D341Med (cell line): ENCODE measurements at places on chromosomes 7 and 10.

DNA sequence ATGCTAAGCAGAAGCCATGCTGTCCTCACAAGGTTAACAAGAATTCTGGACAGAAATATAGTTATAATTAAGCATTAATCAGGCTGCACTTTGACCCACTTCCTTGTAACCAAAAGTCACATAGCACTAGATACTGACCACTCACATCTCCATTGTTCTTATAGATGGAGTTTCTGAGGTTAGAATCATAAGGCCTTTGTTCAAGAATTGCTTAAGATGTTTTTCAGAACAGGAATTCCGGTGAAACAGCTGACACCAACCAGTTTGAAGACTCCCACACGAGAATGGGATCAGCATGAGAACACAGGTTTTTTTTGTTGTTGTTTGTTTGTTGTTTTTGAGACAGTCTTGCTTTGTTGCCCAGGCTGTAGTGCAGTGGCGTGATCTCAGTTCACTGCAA, 488.3 kb upstream of the NRP1 start:
- DNase-seq, result no peak

DNA sequence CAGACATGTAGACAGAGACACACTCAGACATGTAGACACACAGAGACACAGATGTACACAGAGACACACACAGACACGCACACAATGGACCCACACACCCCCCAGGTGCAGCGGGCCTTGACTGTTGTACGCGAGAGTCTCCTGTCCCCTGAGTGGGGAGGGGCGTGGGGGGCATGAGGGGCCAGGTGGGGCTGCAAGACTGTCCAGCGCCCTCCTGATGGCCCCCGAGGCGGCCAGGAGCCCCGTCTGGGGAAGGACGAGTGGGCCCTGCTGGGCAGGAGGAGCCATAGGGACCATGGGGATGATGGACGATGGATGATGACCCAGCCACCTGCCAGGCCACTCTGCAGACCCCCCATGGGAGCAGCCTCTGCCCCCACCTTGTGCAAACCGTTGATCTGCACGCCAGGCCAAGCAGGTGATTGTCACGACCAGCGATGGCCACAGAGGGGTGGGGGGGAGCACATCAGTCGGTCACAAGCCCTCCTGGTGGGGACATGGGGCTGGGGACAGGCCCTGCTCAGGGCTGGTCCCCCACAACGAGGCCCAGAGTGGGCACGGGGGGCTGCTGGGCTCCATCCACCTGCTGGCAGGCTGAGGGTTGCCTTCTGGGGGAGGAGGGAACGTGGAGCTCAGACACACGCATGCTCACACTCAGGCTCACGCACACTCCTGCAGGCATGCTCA, 11.6 kb downstream of the VENTX start:
- DNase-seq, result no peak

DNA sequence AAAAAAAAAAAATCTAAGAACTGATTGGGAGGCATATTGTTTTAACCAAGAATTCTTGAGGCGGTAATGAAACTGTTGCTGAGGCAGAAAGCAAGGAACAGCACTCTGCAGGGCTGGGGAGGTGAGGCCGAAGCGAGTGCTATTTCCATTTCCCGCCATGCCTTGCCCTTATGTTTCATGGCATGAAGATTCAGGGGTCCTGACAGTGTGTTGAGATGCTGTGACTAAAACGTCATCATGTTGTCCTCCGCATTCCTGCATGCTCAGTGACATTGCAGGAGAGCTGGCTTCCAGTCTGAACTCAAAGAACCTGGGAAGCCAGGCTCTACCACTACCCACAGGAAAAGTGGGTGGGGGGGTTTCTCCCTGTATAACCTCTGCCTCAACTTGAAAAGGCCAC, 85.2 kb downstream of the EBF3 start:
- no peak for DNase-seq

GRCh38 chr10:66892871-66893270, 33.0 kb upstream of the LRRTM3 start:
- no peak for DNase-seq

- no peak for DNase-seq
Observed at GRCh38 chr7:54961391-54961790, 57.4 kb upstream of the EGFR start.

DNA sequence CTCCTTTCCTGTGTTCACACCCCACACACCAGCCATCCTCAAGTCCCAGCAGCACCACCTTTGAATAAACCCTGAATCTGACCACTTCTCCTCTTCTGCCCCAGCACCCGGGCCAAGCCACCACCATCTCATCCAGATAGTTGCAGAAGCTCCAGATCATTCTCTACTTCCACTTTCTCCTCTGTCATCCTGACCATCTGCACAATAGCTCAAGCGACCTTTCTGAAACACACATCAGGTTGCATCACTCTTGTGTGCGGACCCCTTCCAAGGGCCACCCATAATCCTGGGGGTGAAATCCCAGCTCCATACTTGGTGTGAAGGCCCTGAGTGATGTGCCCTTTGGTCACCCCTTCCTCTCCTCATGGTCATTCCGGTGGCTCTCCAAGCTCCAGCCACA, 187.4 kb upstream of the GALNT17 start:
- DNase-seq, result no peak

DNA sequence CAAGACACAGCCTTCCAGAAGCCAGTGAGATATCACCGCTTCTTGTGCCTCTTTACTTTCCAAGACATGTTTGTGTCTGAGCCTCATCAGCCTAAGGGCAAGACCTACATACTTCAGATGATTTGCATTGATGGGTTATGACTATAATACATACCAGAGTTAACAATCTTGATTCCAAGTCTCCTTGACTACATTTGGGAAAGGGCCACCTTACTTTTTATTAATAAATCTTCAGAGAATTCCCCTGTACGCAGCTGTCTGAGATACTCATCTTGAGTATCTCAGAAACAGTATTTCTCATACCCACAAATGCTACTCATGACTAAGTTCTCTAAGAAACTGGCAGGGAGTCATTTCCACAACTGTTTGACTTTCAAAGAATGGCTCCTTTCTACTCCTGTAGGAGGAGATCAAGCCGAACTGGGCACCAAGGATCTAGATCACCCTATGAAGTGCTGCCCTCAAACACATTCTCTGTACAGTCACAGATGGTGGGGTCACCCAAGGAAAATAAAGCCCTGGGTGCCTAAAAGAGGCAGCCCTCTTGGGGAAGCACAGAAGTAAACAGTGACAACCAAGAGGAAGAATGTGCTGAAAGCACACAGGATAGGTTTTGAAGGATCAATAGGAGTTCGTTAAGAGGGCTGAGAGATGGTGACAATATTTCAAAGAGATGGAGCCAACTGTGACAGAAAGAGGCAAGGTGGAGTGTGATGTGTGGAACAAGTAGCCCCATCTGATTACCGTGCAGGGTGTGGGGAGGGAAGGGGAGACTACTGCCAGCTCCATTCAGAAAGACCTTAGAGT, 138.9 kb downstream of the JAZF1 start:
- DNase-seq, result no peak

- no peak for DNase-seq
Observed at GRCh38 chr10:130014263-130015074, 50.4 kb upstream of the EBF3 start.

GRCh38 chr10:122163174-122164022, 107.7 kb upstream of the BTBD16 start:
- peak; percentile 52 for DNase-seq

DNA sequence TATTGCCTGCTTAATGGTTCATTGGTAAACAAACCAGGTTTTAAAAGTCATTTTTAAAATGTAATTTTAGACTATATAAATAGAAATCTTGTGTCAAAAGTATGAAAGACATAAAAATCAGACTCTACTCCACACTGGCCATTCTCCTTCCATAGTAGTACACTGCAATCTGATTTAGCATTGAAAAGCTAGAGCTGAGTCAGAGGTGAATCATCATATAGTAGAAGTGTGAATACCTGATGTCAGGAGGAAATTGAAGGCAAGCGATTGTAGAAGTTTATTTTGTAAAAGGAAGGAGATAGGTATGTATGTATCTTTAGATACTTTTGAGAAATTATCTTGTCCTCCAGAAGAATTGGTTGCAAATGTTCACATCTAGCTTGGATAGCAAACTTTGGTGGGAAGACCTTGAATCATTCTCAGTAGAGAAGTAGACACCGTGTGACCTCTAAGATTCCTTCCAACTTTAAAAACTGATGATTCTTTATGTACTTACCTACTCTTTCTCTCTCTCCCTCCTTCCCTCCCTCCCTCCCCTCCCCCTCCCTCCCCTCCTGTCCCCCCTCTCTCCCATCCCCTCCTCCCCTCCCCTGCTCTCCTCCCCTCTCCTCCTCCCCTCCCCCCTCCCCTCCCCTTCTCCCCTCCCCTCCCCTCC, 88.1 kb downstream of the BTAF1 start:
- DNase-seq, result no peak

GRCh38 chr7:100401811-100402210, 26.7 kb downstream of the ZCWPW1 start:
- no peak for DNase-seq

GRCh38 chr7:47610506-47611044, 28.7 kb upstream of the TNS3 start:
- DNase-seq, result no peak

- peak; percentile 33 for DNase-seq
Observed at GRCh38 chr7:5332579-5332978, 49.8 kb downstream of the SLC29A4 start.

- DNase-seq, result no peak
Observed at GRCh38 chr7:139813689-139814088, 15.4 kb upstream of the TBXAS1 start.

GRCh38 chr7:18504965-18505364, 9.4 kb downstream of the HDAC9 start:
- DNase-seq, result no peak

- DNase-seq, result no peak
Observed at GRCh38 chr7:134992626-134993179, 6.4 kb downstream of the AGBL3 start.

DNA sequence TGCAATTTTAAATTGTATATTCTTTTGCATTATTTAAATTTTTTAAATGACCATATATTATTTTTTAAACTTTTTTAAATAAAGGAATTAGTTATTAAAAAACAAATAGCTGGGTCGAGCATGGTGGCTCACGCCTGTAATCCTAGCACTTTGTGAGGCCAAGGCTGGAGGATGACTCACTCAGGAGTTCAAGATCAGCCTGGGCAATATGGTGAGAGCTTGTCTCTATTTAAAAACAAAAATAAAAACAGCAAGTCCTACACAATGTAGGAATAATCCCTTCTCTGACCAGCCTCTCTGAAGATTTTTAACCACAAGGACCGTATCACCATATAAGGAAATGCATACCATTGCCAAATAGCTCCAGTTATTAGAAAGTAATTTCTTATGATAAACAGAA, 19.6 kb downstream of the NOC3L start:
- no peak for DNase-seq

DNA sequence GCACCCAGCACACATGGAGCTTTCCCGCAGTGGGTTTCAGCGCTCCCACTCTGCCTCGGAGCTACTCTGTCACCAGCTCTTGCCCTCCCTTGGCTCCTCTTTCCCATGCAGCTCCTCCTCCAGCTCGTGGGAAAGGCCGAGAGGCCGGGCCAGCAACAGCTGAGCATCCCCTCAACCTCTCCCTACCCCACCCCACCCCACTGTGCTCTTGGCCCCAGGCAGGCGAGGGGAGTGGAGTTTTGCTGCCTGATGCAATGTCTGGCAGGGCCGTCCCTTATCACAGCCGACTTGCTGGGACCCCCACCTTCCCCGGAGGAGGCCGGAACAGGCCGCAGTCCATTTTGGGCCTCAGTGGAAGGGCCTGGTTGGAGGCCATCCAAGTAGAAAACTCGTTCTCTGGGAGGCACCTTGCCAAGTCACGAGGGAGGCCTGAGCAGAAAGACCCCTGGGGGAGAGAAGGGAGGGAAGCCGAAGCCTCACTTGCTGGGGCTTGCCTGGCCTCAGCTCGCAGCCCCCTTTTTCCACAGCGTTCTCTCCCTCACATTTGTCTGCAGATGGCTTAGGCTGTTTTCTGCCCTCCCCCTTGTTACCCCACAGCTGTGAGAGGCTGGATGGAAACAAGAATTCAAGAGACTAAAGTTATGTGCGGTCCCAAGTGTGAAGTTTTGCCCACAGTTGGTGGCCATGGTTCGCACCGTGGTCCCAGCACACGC, 35.3 kb downstream of the CHST3 start:
- no peak for DNase-seq

DNA sequence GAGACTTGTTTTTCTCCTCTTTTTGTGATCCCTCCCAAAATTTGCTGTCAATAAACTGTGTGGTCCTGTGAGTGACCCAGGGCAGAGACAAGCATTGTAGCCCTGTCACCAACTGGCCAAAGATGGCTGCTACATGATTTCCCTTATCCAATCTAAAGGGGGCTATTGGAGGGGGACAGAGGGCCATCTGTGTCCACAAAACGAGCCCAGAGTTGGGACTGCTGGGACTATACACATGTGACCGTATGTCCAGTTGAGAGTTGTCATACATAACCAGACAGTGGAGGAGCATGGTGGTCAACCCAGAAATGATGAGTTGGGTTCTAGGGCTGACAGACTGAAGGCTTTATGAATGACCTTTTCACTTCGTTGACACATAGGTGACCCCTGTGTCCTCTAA, 55.3 kb upstream of the SDK1 start:
- no peak for DNase-seq

DNA sequence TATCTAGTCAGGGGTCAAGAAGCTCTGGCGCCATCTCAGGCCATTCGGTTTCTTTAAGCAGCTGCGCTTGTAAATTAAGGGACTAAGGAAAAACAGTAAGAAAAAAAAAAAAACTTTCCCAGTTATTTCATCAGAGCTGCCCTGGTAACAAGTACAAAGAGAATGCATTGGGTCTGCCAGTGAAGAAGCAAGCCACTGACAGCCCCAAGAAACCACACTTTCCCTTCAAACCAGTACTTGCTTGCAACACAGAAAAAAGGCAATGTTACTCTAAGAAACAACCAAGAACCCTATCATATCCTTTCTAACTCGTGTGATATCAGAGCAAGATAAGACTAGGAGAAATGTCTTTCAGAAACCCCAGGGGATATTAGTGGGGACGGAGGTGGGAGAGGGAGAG, 40.6 kb upstream of the AOAH start:
- no peak for DNase-seq

- DNase-seq, result no peak
Observed at GRCh38 chr10:113709221-113709838, 29.6 kb downstream of the CASP7 start.

DNA sequence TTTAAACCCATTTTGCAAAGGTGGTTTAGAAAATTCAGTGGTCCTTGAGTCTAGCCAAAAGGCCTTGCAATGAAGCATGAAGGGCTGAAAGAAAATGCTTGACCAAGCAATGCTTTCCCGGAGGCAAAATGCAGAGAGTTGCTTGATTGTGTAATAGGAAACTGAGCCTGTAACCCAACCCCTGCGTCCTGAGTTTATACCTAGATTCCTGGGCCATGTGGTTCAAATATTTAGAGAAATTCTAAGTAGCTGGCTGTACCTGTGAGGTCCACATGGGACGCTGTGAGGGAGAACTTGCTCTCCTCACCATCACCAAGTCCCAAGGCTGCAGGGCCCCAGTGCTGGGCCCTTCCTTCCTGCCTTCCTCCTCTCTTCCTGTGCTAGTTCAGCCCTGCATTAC, 45.7 kb downstream of the CXCL12 start:
- no peak for DNase-seq

DNA sequence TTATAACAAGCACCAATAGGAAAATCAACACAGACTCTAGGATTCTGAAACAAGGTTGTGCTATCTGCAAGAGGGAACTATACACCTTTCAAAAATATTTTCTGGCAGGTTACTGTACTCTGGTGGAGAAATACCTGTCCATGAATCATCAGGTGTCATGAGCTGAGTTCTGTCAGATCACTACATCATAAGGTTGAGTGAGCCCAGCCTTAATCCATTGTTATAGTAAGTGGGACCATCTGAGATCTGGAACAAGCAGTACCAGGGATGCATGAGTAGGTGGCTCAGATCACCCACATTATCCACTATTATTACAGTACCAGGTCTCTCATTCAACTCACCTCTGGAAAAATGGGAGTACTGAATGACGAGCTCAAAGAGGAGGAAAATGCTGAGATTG, 212.4 kb downstream of the DGKI start:
- DNase-seq, result no peak
